Stimulated activated CD4-positive, alpha-beta T cell treated with anti-CD3 and anti-CD28 coated beads, Interleukin-4, amount 100 ng/mL, for 4 hours (primary cell): ENCODE measurements at places on chromosomes 1 and 21.

GRCh38 chr1:98702976-98703375 lies 41.5 kb downstream of the SNX7 start:
- DNase-seq, result no peak

DNA sequence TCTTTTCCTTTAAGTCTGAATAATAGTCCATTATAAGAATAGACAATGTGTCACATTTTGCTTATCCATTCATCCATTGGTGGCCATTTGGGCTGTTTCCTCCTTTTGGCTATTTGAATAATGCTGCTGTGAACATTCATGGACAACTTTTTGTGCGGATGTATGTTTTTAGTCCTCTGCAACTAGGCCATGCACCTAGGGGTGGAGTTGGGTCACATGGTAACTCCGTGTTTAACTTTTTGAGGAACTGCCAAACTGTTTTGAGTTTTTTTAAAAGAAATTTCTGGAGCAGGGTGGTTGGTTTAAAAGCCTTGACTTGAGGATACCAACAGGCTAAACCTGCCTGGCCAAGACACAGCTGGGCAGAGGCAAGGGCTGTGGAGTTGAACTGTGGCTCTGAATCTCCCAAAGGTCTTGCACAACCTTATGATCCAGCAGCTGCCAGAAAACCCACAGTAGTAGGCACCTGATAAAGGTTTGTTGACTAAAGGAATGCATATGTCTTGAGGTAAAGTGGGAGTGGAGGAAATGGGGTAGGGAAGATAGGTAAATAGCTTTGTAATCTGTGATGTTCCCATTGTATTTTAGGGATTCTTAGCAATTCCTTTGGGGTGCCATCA lies 5.6 kb upstream of the RPTN start:
- DNase-seq, result no peak

DNA sequence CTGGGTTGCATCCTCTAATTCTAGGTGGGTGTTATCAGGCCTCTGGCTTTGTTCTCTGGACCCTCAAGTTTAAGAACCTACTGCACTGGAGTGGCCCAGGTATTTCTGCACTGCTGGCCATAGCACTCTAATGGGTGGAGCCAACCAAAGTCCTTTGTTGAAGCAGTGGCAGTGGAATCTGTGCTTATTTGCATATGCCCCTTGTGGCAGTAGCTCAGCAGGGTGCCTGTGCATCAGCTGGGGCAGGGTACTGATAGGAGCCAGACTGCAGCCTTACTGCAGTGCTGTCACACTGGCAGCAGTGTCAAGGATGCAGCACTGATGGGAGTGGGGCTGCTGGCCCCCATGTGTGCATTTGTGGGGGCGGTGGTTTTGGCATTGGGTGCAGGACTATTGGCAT lies 660.6 kb downstream of the LRRIQ3 start:
- DNase-seq, result no peak

DNA sequence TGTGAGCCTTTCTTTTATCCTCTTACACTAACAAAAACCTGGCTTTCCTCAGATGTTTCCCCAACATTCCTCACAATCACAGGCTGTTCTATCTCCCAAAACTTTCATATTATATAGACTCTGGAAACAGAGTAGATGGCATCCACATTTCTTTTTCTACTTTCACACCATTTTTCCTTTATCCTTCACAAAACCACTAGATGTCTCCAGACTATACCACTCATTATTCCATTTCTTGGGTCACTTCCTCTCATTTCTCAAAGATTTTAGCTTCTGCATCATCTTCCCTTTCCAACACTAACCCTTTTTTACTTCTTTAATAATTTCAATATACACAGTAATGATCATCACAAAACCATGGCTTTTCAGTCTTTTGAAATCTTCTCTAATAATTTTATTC lies 286.0 kb upstream of the DEPDC1 start:
- DNase-seq, result no peak

DNA sequence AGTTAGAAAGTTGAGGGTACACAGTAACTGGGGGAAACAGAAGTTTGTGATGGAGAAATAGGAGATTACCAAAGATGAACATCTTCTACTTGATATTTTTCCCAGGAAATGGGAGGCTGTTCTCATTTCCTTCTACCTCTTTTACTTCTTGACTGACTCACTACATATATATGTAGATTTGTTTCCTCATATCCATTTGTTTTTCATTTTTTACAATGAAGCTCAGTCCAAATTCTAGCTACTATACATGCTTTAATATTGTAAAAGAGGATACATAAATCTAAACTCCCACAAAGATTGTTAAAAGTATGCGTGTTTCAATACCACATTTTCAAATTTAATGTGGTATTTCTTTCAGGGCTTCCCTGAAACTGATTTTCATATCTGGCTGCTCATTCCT lies 366.6 kb upstream of the NCAM2 start:
- no peak for DNase-seq

- DNase-seq, result no peak
Measured at GRCh38 chr1:22365331-22366295, 86.0 kb upstream of the ZBTB40 start.

- no peak for DNase-seq
Measured at GRCh38 chr1:151002611-151003010, 4.1 kb downstream of the MINDY1 start.

DNA sequence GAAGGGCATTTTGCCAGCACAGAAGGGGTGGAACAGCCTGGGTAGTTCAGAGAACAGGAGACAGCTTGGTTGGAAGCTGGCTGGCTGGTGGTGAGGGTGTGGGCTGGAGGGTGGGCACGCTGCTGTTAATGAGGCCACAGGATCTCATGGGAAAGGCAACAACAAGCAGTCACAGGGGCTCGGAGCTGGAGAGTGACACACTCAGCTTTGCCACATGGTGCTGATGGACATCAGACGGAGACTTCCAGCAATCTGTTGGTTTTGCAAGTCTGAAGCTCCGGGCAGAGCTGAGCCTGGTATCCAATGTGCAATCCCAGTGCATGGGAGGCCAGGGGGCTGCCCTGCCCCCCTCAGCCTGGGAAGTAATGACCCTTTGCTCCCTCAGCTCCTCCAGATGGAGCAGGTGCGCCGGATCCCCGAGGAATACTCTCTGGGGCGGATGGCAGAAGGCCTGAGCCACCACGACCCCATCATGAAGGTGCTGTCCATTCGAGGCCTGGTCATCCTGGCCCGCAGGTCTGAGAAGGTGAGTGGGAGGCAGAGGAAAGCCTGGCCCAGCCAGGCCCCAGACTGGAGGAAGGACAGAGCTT lies 15.6 kb upstream of the TTC4 start:
- DNase-seq, result no peak

DNA sequence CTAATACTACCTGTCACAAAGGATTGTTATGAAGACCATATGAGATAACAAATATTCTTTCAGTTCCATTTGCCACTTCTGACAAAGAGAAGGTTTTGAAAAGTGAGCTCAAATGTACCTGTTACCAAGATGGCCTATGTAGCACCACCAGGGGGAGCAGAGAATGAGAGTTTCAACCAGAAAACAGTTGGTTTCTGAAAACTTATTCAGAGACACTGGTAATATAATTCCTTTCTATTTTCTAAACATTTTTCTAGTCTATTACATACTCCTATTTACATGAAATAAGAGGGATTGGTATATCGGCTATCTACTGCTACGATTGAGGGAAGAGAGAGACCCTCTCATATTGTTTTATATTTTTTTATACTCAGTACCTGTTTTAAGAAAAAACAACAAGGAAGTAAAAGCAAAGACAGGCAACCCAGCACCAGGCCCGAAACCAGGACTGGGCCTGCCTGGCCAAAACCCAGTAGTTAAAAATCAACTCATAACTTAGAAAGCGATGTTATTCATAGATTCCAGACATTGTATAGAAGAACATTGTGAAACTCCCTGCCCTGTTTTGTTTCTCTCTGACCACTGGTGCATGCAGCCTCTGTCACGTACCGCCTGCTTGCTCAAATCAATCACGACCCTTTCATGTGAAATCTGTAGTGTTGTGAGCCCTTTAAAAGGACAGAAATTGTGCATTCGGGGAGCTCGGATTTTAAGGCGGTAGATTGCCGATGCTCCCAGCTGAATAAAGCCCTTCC lies 48.3 kb downstream of the IL23R start:
- DNase-seq, result peak; percentile 41

DNA sequence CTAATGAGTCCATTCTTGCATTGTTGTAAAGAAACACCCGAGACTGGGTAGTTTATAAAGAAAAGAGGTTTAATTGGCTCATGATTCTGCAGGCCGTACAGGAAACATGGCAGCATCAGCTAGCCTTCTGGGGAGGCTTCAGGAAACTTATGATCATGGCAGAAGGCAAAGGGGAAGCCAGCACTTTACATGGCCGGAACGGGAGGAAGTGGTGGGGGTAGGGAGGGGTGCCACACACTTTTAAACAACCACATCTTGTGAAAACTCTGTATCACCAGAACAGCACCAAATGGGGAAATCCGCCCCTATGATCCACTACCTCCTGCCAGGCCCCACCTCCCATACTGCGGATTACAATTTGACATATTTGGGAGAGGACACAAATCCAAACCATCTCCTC lies 43.9 kb downstream of the NOS1AP start:
- no peak for DNase-seq
